ENCODE measurements at places on chromosomes 12 and 14.

DNA sequence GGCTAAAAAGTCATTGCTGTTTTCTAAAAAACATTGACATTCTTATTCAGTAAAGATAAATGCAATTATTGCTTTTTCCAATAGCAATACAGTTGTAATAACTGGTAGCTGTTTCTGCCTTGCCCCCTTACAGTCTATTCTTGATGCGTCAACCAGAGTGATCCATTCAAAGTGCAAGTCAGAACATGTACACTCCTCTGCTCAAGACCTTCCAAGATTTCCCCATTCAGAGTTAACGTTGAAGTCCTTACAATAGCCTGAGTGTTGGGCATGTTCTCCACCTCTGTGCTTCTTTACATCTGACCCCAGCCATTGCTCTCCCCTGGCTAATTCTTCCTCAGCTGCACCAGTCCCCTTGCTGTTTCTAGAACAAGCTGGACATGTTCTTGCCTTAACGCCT, 24.3 kb downstream of the VRK1 start:
- DNase-seq = no peak

- DNase-seq = no peak
Measured at GRCh38 chr14:67644428-67644827, 24.7 kb downstream of the ARG2 start.

GRCh38 chr14:51458563-51458955, 193.2 kb upstream of the FRMD6 start:
- DNase-seq = no peak

DNA sequence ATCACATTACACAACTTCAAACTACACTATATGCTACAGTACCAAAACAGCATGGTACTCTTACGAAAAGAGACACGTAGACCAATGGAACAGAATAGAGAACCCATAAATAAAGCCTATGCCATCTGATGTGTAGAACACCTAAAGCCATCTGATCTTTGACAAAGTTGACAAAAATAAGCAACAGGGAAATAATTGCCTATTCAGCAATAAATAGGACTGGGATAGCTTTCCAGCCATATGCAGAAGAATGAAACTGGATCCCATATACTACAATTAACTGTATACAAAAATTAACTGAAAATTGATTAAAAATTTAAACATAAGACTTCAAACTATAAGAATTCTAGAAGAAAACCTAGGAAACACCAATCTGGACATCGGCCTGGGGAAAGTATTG, 120.7 kb downstream of the PTPRO start:
- no peak for DNase-seq

DNA sequence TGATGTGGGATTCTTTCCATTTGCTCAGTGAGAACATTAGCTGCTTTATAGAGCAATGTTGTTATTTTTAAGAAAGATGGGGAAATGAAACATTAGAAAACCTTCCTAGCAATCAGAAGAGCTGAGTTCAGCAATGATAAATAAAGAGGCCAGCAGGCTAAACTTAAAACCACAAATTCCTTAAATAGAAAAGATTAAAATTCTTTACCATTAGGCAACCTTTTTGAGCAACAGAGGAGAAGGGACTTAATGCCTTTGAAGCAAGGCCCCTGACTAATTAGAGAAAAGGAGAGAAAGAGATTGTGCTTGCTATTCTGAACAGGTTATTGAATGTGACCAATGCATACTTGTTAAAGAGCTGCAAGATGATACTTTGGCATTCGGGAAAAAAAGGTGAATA, 160.8 kb upstream of the LMO3 start:
- DNase-seq = no peak

DNA sequence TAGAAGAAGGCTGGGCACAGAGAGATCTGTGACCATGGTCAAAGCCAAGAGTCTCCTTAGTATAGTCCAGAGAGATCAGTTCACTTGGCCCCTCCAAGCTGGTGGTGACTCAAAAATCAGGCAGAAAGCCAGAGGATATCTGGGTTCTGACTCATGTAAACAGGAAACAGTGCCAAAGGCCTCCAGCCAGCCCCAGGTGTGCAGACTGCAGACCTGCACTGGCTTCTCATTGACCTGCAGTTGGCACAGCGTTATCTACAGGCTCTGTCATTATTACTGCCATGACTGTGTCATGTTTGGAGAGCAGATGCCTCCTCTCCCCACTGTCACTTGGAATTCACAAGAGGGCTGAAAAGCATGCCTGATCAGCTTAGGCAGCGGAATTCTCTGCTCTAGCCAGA, 295.7 kb upstream of the PRKD1 start:
- DNase-seq = no peak

- no peak for DNase-seq
Measured at GRCh38 chr14:35286003-35286600, 6.1 kb upstream of the PSMA6 start.

DNA sequence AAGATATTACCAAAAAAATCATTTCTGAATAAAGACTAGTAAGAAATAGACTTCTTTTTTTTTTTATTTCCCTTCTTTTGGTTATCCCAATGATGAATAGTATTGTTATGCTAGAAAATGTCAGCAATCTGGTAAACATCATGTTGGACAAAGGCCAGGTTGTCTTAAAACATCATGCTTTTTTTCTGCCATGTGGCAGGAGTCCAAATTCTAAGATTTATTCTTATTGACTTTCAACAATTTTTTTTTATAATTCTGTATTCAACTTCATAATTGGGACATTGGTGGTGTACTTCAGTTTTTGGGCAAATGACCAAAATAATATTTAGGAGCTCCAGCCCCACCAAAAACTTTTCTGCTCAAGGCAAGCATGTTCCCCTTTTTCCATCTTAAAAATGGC, 10.5 kb downstream of the DCN start:
- DNase-seq = no peak

GRCh38 chr14:88533064-88533602, 21.7 kb downstream of the PTPN21 start:
- DNase-seq = no peak

DNA sequence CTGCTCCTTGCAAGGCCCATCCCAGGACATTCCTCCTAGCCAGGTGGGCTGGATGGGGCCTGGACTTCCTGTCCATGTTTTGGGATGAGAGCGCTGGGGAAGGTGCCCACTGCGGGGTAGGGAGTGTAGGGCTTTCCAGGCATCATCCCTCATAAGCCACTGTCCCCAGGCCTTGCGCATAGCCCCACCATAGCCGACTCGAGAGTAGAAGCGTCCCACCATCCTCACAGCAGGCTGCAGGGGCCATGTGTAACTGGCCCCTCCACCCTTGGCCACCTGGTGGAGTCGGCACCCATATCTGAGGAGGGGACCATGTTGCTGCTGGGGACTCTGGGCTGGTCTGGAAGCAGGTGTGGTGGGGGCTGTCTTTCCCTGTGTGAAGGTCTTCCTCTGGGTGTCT, 30.5 kb downstream of the SH2B3 start:
- DNase-seq = no peak

DNA sequence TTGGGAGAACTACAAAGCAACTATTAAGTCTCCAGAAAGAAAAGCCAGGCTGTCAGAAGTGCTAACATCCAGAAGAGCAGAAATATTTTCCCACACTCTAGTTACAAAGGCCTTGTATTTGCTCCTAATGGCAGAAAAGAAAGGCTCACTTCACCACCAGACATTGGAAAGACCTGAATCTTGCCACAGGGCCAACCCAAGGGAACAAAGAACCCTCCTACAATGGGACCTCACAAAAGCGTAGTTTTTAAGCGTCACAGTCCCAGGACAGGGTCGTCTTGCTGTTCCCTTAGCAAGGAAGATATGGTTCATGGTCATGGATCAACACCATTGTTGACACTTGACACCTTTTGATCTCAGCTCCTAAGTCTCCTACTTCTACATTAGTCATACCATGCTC, 119.1 kb downstream of the RPS29 start:
- no peak for DNase-seq

GRCh38 chr14:104676694-104677511, 12.5 kb upstream of the INF2 start:
- DNase-seq = no peak

- DNase-seq = peak; percentile 47
Measured at GRCh38 chr14:88380405-88380804, 5.1 kb upstream of the SPATA7 start.

DNA sequence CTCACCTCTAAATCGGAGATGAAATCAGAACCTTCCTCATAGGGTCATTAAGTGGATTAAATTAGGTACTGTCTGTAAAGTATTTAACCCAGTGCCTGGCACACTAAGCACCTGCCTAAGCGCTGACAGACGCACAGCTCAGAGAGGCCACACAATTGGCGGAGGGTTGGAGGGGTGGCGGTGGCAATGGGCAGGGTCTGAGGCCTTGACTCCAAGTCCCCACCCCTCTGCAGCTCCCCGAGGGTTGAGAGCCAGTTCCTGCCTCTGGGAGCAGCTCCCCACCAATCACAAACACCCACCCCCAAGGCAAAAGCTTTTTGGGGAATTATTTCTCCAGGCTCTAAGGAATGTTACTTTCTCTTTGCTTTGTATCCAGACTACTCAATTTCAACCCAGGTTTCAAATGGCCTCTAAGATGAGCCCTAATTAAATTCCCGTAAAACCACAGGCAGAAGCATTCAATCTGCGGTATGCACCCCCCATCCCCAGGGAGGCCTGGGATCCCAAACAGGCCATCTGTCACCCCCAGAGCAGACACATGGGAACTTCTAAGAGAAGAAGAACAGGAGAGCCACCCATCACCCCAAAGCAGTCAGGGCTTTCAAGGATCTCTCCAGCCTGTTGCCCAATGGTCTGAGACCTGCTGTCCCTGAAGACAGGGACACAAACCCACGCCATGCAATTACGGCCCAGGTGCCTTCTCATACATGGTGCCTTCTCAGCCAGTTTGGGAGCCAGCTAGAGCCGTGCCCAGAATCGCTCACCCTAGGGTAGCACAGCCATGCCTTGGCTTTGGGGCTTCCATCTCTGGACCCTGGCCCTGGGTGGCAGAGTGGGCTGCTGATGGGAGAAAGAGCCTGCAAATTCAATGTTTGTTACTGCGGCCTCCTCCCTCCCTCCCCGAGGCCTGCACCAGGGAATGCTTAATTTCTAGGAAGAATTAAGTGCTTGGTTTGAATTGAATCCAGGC, 66.1 kb downstream of the CHGA start:
- DNase-seq = no peak

- DNase-seq = no peak
Measured at GRCh38 chr14:43697003-43697402, 810.1 kb downstream of the FSCB start.

- peak; percentile 73 for DNase-seq
Measured at GRCh38 chr12:76719171-76720041, 44.5 kb upstream of the ZDHHC17 start.

- peak; percentile 79 for DNase-seq
Measured at GRCh38 chr12:54370171-54370730, 6.0 kb upstream of the GPR84 start.

DNA sequence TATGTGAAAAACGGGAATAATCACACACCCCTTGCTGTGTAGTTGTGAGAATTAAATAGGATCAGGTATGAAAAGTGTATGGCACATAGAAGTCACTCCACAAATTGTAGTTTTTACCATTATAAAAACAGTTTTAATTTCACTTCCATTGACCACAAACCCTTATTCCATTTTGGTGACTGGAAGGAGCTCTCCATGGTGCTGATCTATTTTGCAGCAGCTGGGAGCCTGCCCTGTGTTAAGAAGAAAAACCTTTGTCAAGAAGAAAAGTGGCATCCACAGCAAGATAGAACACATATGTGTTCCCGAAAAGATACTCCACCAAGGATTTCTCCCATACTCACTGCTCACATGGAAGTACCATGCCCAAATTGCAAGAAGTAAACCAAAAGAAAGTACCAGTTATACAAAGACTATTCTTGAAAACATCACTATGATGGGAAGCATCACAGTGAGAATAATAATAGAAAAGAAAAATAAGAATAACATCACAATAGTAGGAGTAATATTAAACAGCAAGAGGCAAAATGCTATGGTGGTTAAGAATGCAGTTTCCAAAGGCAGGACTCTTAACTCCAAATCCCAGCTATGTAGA, 58.7 kb downstream of the TUNAR start:
- peak; percentile 7 for DNase-seq

GRCh38 chr12:58513852-58514251, 406.5 kb downstream of the LRIG3 start:
- no peak for DNase-seq

DNA sequence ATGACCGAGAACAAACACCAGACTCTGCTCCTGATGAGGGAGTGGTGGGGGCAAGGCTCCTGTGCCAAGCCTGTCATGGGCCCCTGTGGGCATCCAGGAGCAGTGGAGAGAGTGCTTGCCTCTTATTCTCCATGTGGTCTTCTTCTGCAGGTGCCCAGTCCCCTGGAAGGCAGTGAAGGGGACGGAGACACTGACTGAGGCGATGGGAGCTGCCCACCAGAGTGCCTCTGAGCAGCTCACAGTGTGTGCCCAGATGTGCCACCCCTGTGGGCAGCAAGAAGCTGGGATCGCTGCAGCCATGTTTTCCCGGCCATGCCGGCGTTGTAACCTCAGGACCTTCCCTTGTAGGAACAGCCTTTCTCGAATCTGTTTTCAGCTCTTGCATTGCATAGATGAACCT, 6.4 kb upstream of the EP400 start:
- no peak for DNase-seq

- DNase-seq = no peak
Measured at GRCh38 chr12:94870511-94870910, 133.0 kb downstream of the NDUFA12 start.

- no peak for DNase-seq
Measured at GRCh38 chr12:97968641-97969197, 506.1 kb downstream of the RMST start.

DNA sequence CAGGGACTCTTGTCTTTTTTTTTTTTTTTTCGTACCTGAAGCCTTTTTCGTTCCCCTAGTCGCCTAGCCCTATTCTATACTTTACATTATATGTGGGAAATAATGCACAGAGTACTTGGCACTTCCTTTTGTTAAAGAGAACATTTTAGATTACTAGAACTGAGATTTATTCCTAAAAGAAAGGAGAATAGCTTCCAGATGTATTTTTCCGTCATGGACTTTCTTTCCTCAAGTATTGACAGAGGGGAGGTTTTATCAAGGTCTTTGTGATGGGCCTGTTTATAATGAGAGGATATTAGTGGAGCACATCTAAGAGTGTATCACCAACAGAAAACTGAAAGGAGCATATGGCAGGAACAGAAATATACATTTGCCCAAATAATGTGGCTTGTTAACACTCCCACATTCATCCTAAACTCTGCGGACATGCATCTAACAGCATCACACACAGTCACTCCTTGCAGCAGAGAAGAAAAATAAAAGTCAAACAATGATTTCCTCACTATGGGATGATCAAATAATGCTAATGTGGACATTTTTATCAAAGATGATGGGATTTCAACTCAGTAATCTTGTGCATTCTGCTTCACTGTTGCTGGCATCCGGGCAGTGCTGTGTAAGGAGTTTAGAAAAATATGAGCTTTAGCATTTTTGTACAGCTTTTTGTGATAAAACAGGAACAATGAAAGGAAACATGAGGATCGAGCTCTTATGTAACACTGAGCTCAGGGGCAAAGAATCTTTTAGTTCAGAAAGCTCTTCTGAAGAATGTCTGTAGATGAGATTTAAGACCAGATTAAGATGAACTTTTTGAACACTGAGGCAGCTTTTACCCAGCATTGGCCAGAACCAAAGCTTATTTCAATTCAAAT, 183.1 kb downstream of the EGLN3 start:
- no peak for DNase-seq
